ENCODE measurements at places on chromosomes 12 and 14.

DNA sequence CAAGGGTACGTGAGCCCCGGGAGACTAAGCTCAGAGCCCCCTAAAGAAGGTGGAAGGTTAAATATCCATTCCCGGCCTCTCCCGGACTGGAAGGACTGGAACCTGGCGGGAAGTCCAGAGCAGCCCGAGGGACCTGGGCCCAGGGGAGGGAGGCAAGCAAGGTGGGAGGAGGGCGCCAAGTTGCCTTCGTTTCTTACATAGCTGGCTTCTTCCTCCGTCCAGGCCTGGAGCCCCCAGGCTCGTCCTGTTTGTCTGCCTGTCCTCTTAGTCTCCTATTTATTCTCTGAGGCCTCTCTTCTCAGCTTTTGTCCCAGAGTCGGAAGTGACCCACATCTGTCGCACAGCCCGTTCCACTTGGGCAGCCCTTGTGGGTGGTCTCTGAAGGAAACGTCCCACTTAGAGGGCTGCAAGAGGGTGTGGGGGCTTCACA is 745 bp downstream of the PCK2 start:
- no peak for DNase-seq

- DNase-seq: no peak
Measured at GRCh38 chr14:23577710-23578392, 739 bp downstream of the JPH4 start.

GRCh38 chr12:1680804-1681492 is 9.9 kb upstream of the ADIPOR2 start:
- no peak for DNase-seq

DNA sequence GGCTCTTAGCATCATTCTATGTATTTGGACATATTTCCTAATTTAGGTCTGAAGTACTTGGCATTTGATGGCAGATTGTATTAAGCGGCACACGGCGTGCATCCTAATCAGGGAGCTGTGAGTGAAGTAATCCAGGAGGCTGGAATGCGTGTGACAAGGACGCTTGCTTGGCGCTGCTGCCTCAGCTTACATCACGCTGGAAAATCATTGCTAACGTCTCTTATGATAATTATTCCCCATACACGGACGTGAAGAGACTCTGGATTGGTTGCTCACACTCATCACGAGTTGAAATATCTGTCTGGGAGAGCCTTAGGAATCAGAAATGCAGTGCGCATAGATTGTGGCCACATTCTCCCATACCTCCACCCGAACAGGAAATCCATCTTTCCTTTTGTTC is 85.3 kb downstream of the FBXW8 start:
- no peak for DNase-seq

GRCh38 chr12:75690296-75690955 is 179.0 kb upstream of the KRR1 start:
- no peak for DNase-seq

DNA sequence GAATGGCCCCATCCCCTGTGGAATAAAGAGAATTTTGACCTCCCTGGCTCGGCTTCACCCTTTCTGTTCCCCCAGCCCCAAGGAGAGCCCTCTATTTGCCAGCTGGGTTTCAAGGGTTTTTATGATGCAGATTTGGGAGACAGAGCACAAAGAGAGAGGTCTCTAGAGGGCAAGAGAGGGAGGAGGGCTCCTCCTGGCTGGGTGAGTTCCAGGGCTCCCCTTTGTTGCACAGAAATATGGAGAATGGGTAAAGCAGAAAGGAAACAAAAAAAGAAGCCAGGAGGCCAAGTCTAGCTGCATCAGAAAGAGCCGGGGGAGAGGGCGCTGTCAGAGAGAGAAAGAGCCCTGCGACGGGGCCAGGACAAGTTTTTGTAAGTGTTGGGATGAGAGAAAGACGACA is 319.6 kb upstream of the RTL1 start:
- DNase-seq: no peak

DNA sequence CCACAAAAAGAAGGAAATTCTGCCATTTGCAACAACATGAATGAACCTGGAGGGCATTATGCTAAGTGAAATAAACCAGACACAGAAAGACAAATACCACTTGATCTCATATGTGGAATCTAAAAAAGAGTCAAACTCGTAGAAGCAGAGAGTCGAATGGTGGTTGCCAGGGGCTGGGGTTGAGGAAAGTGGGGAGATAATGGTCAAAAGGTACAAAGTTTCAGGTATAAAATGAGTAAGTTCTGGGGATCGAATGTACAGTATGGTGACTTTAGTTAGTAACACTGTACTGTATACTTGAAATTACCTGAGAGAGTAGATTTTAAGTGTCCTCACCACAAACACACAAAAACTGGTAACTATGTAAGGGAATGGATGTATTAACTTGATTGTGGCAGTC is 129.4 kb downstream of the PPM1H start:
- no peak for DNase-seq

DNA sequence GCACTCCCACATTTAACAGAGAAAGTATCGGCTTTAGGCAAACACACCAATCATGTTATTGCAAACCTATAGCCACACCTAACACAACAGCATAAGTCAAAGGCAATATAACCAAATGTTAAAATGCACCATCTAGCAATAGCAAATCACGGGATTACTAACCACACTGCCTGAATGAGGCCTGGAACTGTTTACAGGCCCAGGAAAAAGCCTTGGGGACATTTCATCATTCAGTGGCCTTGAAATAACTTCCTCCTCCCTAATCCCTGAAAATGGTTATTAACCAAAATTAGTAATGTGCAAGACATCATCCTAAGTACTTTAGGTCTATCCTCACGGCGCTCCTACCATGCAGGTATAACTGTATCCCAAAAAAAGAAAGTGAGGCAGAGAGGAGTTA is 2.3 kb downstream of the GALC start:
- DNase-seq: no peak

- DNase-seq: no peak
Measured at GRCh38 chr12:27009881-27010301, 4.3 kb downstream of the TM7SF3 start.

GRCh38 chr12:80580254-80580653 is 127.2 kb upstream of the MYF6 start:
- DNase-seq: no peak

GRCh38 chr12:53480491-53481442 is 18.5 kb downstream of the MAP3K12 start:
- no peak for DNase-seq

- no peak for DNase-seq
Measured at GRCh38 chr14:23569443-23570151, 2.0 kb upstream of the AP1G2 start.

DNA sequence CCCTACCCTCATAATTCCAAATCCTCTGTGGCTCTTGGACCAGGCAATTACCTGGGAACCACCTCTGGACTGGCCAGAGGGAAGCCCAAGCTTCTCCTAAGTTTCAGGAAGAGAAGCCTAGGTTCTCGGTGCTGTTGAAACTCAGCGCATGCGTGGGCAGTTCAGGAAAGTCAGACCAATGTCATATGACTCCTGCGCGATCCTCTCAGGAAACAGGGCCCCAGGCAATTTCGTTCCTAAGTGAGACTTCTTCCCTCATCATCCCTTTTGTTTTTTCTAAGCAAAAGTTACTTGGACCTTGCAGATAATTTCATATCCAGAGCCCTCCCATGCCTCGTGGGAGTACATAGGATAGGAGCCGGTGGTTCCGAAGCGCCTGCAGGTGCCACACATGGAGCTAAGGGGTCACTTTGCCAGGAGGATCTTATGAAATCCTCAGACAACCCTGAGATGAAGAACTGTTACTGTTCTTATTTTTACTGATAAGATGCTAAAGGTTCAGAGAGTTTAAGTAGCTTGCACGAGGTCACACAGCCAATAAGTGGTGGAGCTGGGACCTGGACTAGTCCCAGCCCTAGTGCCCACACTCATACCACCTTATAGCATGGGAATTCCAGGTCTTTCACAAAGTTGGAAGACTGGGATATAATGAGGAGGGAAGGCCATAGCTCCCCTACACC is 168.2 kb downstream of the ZFP36L1 start:
- no peak for DNase-seq

DNA sequence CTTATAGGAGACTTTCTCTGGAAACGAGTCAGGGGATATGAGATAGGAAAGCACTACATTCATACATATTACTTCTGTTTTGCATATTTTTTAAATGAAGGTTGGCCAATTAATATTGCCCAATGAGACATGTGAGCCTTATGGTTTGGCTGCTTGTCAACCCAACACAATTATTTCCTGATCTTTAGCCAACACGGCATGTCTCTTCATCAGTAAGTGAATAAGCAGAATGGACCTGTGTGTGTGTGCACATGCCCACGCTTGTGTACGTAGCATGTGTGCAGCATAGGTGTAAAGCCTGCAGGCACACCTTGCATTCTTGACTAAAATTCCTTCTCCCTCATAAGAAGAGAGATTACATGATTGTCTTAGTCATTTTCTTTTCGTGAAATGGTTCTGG is 88.3 kb downstream of the STON2 start:
- no peak for DNase-seq

DNA sequence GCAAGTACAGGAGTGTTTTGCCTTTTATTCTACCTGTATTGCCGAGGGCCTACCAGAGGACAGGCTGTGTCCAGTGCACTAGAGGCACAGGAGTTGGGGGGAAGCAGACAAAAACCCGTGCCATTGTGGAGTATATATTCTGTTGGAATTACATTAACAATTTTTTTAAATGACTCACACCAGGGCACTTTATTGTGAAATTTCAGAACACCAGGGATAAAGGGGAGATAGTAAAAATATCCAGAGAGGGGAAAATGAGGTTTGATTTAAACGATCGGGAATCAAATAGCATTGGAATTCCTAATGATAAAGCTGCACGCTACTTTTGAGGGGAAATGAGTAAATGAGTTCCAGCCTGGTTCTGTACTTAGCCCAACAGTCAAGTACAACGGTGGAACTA is 123.2 kb downstream of the PELI2 start:
- DNase-seq: no peak

- no peak for DNase-seq
Measured at GRCh38 chr14:32068708-32069107, 8.4 kb upstream of the ARHGAP5 start.

- no peak for DNase-seq
Measured at GRCh38 chr14:65162031-65162430, 59.7 kb upstream of the MAX start.

- DNase-seq: no peak
Measured at GRCh38 chr14:74578479-74578878, 33.6 kb downstream of the LTBP2 start.

DNA sequence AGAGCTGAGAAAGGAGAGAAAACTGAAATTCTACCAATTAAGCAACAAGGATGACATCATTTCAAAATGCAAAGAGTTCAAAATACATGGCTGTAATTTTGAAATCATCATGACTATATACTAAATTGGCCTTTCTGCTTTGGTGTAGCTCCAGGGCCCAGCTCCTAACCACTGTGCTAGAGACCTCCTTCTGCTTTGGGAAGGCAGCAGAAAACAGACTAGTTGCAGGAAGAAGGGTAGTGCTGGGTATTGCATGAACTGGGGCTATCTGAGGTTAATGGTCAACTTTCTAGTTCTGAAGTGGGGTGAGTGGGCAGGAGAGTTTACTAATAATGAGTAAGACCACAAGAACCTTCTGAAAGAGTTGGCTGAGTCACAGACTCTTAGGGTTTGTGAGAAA is 66.2 kb downstream of the PTGER2 start:
- no peak for DNase-seq

DNA sequence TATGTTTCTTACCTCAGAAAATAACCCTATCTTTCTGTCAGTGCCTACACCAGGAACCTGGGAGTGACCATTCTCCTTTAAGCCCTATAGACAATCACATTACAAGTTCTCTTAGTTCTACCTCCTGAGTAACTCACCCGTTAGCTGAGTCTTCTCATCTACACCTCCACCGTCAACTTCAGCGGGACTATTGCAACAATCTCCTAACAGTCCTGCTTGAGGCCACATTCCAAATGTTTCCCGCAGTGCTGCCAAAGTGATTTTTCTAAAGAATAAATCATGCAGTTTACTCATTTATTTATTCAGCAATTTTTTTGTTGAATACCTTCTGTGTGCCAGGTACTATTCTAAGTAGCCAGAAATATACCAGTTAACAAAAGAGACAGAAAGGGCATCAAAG is 285.0 kb upstream of the GRIP1 start:
- no peak for DNase-seq

- no peak for DNase-seq
Measured at GRCh38 chr12:108214486-108214885, 85.4 kb downstream of the WSCD2 start.

DNA sequence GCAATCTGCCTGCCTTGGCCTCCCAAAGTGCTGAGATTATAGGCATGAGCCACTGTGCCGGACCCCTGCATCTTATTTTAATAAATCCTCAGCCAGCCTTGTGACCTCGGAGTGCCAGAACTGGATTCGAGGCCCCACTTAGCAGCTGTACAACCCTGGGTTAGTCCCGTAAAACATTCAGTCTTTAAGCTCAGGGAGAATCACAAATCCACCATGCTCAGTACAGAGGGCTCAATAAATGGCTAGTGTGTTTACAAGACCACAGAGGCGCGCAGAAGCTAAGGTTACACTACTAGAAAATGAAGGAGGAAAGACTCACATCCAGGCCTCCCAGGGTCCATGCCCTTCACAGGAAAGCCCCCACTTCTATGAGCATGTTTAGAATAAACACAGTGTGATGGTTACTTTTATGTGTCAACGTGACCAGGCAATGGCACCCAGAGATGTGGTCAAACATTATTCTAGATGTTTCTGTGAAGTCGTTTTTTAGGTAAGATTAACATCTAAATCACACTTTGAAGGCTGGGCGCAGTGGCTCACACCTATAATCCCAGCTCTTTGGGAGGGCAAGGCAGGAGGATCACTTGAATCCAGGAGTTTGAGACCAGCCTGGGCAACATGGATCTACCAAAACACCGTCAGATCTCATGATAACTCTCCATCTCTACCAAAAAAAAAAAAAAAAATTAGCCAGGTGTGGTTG is 55.3 kb downstream of the CLMN start:
- DNase-seq: no peak

- no peak for DNase-seq
Measured at GRCh38 chr14:89418452-89418851, 1.4 kb upstream of the FOXN3 start.

- DNase-seq: no peak
Measured at GRCh38 chr12:16329594-16329993, 17.9 kb upstream of the MGST1 start.

DNA sequence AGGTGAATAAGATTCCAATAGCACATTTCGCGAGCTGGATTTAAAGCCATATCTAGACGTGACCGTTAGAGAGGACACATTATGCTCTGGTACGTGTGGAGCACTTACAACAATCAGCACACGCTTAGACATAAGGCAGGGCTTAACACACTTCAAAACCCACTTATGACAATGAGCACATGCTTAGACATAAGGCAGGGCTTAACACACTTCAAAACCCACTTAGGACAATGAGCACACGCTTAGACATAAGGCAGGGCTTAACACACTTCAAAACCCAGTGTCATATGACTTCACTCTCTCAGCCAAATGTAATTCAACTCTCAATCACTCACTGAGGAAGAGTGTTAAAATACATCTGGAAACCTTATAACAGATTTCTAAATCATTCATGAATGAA is 11.2 kb upstream of the PLD4 start:
- DNase-seq: no peak

Data from Panc1 (cell line).